NCI-H460 (cell line): ENCODE measurements at places on chromosomes 12 and 14. TPM values are rescaled to one million over a fixed set of nuclear protein-coding genes. Genes with fewer than 3 reads are reported as not detected.

DNA sequence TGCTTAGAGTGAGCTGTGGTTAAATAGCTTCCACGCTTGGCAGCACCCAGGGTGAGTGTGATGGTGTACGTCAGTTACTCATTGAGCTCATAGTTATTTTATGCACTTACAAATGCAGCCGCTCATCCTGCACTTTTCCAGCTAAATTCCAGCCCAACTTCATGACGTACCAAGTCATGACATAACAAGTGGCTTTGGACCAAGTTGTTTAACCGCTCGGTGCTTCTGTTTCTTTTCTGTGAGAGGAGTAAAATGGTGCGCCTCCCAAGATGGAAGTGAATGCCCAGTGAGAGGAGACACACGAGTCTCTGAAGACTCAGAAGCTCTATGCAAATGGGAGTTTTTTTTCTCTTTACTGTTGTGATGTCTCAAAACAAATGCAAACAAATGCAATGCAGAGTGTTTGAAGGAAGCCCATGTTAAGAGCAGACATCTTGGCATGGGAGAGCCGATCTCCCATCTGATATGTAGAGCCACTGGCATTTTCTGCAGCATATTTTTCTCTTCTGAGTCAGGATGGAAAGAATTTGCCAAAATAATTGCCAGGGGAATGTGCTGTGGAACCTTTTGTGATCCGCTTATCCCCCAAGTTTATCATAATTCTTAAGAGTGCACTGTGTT, 72.2 kb downstream of the FBXW8 start:
- no peak for DNase-seq

DNA sequence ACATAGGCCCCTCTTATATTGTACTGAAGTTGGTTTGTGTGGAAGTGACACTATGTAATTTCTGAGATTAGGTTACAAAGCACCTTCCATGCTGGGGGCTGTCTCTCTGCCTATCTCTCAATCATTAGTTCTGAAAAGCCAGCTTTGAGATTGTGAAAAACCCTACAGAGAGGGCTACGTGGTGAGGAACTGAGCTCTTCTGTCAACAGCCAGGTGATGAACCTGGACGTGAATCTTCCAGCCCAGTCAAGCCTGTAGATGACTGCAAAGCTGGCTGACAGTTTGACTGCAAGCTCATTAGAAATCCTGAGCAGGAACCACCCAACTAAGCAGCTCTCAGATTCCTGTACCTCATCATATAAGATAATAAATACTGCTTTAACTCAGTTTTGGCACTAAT, 36.3 kb upstream of the BBS10 start:
- DNase-seq: no peak

GRCh38 chr12:12099102-12099501, 28.4 kb downstream of the BCL2L14 start:
- no peak for DNase-seq

DNA sequence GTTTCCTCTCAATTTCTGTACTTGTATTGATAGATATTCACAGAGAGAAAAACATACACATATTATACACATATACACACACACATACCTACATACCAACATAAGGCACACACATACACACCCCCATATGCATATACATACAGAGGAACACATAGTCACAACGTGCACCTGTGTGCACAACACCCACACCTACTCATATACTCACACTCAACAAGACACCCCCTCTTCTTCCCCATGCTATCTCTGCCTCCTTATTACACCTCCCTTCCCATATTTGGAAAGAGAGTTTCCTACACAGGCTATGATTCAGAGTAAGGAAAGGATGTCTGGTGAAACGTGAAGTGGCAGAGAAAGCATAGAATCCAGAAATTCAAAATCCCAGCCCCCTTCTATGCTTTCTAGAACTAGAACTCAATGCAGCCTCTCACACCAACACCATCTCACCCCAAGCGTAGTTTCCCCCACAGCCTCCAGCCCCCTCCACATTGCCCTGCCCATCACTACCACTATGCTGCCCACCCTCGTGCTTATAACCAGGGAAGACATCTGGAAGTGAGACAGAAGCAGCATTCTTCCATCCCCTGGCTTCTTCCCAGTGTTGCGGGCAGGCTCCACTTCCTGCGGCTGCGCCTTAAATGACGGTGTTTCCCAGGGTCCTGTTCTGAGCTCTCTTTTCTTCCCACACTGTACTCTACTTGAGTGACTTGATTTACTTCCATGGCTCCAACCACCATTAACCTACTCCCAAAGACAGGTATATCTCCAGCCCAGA, 2.4 kb downstream of the RNASE8 start:
- no peak for DNase-seq

DNA sequence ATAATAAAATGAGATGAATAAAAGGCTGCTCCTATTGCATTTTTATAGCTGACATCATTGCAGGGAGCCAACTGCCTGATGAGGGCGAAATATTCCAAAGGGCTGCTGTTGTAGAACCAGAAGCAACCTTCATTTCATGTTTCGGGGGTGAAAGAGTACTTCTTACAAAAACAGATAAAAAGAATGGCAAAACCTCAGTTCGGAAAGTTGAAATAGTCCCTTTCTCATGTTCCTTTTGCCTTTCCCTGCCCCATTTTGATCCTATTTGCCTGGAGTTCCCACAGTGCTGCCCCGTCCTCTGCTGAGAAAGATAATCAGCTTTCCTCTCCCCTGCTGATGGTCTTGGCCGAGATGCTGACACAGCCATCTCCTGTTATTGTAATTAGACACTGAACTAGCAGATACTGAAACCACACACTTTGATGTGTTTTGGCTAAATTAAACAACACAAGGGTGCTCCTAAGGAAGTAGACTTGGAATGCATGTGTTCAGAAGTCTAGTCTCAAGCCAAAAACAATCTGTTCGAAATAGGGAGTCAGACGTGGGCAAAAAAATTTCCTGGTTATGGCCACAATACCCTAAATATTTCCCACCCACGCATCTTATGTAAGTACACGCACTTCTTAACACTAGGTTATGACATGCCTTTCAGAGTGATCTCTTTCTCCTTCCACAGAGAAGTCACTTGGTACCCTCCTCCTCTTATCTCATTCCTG, 117.2 kb downstream of the PPM1H start:
- DNase-seq: no peak

- DNase-seq: no peak
Measured at GRCh38 chr14:97416550-97416949, 619.4 kb downstream of the VRK1 start.

GRCh38 chr12:86660488-86661147, 404.4 kb upstream of the MGAT4C start:
- DNase-seq: peak; percentile 92

DNA sequence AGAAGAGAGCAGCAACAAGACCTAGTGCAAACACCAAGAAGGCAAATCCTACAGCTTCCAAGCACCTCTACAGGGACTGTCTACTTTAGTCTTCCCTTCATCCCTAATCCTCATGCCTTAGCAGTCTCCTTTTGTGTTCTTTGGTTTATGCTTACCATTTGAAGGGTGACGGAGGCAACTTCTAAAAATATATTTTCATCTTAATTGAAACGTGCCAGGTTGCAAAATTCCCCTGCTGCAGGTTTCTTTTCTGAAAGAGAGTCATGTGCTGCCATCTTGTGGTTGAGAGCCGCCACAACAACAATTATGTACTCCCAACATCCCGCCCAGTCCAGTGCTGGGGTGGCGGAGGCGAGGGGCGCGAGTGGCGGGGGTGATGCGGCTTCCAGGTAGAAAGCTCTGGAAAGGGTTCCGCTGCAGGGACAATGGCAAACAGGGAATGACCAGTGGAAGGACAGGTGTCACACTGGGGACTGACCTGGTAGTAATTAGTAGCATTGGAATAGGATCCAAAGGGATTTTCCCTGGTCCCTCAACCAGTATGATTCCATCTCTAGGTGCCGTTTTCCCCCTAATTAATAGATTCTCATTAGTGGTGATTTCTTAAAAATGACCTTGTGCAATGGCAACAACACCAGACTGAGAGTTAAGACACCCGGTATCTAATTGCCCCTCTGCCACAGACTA, 80.3 kb upstream of the GNG2 start:
- peak; percentile 59 for DNase-seq

DNA sequence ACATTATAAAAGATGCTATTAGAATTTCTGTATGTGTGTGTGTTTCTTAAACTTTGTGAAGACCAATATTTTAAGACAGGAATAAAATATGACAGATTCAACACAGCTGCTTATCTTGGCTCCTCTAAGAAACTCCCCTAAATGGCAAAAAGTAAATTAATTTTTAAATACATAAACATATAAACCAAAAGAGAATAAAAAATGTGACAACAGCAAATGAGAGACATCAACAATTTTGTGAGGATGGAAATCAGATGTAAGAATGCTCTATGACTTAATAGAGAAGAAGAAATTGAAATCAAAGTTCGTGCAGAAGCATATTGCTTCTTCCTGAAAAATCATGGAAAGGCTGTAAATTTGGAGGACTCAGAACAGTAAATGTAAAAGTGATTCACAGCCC, 1083.8 kb downstream of the FLRT2 start:
- DNase-seq: no peak

- no peak for DNase-seq
Measured at GRCh38 chr12:68886636-68887572, 46.1 kb downstream of the CPM start.

Gene CDH24
- total RNA-seq: 4.4 and 4.6 TPM in 2 replicates

Gene CFAP73
- total RNA-seq: 0.20 and 0.97 TPM in 2 replicates

Gene IKZF4
- total RNA-seq: 1.5 and 1.6 TPM in 2 replicates

Gene PDE3A
- 68.2 and 76.3 TPM in 2 replicates for total RNA-seq

Gene PYGL
- 255 and 258 TPM in 2 replicates for total RNA-seq

Gene RPGRIP1
- total RNA-seq: 0.05 TPM in 1 of 2 replicates, not detected in the other
